Fibroblast of mammary gland (primary cell): ENCODE measurements at places on chromosomes 5 and 9.

GRCh38 chr5:50958852-50959457 is 292.5 kb downstream of the PARP8 start:
- peak; percentile 33 for DNase-seq

DNA sequence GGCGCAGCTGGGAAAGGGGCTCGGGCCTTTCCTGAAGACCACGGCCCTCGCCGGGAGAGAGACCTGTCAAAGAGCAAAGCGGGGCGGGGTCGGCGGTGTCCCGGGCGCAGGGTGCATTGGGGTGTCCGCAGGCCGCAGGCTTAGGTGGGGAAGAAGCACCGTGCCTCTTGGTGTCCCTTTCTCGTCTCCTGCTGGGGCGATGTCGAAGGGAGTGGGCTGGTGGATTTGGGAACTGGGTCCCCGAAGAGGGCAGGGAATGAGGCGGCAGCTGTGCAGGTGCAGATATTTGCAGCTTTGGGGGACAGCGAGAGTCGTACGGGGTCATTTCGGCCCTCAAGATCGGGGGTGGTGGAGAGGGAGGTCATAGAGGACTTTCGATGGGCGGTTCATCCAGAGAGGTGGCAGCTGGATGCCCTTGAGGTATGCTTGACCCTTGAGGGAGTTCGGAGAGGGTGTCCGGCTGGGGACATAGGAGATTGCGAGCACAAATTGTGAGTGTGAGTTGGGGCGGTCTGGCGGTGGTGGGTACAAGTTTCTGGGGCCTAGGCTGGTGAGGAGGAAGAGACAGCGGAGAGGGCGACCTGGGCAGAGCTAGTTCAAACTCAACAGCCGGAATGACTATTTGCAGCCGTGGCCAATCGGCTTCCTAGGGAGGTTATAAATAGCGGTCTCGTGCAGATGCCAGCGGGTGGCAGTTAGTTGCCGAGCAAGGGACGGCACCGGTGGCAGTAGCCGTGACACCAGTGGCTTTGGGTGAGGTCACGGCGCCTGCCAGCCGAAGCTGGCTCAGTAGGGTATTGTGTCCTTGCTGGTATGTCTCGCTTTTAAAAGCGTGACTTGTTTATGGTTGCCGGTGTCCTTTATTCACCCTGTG is 601 bp downstream of the NNT start:
- DNase-seq: peak; percentile 49

DNA sequence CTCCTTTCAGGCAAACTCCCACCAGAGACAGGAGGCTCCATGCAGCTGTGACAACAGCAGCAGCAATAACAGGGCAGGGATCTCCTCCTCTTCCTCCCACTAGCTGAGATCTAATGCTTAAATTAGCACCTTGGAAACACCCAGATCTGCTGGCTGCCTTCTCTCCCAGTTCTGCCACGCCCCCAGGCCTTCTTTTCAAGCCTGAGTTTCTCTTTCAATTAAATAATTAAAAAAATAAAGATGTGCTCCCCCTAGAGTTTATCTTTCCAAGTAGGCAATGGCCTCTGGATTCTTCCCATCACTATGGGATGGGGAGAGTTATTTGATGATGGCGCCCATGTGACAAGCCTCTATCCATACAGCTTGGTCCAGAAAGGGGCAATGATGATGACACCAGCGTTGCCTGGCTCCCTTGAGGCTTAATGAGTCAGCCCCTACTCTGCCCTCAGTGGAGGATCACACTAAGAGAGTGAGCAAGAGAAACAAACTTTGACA is 3.8 kb downstream of the FAM219A start:
- DNase-seq: peak; percentile 95

GRCh38 chr9:97470076-97470475 is 31.4 kb upstream of the TMOD1 start:
- no peak for DNase-seq

- no peak for DNase-seq
Observed at GRCh38 chr5:6302684-6303083, 75.7 kb downstream of the MED10 start.

DNA sequence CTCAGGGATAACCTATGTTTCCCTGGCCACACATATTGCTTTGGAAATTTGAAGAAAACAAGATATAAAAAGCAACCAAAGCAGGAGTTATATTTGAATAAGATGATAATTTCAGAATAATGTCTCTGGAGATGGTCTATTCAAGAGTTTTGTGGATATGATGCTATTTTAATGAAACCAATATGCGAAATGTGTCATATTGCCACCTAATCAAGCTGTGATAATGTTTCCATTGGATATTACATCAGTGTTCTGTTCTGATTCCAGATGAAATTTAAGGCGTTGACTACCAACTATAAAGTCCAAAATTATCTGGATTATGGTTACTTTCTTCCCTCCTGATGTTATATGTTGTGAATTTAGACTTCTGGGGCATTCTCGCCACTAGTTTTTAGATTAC is 27.6 kb upstream of the NUDT12 start:
- DNase-seq: no peak

DNA sequence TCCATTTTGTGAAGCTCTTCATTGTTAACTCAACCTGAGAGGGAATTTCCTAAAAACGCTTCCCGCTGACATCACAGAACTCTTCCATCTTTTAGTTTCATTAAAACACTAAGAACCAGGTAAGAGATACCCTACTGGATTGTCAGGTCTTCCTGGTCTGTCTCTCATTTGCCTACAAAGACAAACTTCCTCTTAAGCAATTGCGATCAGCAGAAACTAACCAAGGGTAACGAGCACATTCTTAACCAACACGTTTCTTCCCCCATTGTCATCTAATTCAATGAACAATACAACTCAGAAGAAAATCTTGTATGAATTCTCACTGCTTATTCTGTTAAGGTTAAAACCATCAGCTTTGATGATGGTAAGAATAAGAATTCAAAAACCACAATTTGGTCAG is 6.6 kb downstream of the FBXW11 start:
- no peak for DNase-seq

GRCh38 chr5:88878976-88879375 is 4.0 kb downstream of the MEF2C start:
- DNase-seq: peak; percentile 38

DNA sequence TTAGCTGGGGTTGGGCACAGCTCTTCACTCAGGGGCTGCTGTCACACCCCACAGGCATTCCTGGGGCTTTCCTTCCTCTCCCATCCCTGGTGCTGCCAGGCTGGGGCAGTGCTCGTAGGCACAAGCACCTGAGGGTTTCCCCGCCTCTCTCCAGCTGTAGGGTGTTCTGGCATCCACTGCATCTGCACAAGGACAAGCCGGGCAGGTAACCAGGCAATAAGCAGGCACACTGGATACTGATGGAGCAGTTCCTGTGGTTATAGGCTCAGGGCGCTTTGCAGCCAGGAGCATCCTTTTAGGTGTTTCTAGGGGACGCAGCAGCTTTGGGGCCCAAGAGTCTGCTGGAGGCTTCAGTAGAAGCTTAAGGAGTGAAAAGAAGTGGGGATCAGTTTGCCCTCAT is 56.8 kb downstream of the ARHGEF37 start:
- no peak for DNase-seq

- no peak for DNase-seq
Observed at GRCh38 chr5:136034984-136035383, 6.2 kb downstream of the TGFBI start.

DNA sequence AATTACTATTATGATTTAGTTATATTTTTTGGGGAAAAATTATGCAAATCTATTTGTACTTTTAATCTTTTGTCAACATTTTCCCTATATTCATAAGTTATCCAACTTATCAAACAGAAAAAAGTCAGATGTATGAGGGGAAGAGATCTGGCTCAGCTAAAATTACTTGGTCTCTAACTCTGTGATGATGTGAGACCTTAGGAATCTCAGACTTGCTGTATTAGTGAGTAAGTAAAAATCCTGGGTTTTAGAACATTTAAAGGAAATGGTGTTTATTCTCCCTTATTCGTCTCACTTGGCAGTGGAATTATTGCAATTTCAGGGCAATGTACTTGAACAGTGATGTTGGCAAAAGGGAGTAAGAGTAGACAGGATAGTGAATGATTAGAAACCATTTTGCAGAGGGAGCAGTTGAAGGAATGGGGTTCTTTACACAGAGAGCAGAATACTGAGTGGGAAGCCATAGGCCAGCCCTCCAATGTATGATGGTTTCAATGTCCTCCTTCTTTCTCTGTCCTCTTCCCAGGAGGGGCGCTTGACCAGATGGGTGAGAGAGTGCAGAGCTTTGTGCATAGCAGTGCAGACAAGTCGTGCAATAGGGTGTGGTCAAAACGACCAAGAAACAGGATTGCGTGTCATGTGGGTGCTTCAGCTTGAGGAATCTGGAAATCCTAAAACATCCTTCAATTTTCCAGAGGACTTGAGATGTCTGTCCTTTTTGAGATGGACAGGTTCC is 91.7 kb downstream of the TENT4A start:
- peak; percentile 28 for DNase-seq

- no peak for DNase-seq
Observed at GRCh38 chr9:112011051-112011620, 114.5 kb downstream of the UGCG start.

DNA sequence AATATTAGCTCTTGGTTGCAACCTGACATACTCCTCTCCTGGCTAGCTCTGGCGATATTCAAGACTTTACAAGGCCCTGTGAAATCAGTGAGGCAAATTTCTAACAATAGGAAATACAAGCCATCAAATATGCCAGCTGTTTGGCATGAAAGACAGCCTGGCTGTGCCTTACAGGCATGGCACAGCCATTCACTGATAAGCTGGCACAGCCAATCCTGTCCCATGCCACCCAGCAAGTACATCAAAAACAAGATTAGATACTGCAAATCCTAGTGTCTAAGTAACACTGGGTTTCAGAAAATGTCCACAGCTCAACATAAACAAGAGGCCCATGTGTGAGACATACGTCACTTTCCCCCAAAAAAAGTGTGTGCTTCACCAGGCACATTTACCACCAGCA is 1045.8 kb upstream of the DMAC1 start:
- no peak for DNase-seq

- no peak for DNase-seq
Observed at GRCh38 chr9:131263701-131264100, 12.6 kb downstream of the FAM78A start.

GRCh38 chr5:154713615-154714125 is 41.5 kb upstream of the LARP1 start:
- DNase-seq: no peak

DNA sequence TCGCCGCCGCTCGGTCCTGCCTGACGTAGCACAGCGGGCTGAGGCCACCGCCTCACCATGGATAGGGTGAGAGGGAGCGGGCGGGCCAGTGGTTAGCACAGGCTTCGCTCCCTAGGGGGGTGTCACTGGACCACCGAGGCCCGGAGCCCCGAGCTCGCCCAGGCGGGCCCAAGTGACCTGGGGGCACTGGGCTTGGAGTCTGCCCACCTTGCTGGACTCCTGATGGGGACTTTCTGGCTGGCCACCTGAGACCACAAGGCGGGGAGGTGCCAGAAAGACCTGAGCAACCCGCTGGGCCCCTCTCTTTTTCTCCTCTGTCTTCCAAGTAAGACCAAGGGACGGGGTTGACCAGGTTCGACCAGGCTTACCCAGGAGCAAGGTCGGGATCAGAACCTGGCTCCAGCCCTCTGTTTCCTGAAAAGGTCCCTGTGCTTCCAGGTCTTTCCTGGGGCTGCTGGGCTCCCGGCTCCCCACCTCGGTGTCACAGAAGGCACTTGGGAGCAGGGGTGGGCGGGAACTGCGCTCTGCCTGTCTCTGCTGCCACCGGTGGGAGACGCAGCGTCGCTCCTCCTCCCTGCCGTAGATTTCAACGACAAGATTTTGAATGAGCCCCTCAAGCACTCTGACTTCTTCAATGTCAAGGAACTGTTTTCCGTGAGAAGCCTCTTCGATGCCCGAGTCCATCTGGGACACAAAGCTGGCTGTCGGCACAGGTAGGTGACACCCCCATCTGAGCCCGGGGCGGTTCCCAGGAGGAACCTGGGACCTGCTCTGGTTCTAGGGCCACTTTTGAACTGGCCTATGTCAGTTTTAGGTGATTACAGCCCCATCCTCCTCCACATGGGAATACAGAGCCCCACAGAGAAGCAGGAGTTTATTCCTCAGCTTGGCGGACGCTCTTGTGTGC is 1.0 kb downstream of the MRPS2 start:
- DNase-seq: peak; percentile 58

DNA sequence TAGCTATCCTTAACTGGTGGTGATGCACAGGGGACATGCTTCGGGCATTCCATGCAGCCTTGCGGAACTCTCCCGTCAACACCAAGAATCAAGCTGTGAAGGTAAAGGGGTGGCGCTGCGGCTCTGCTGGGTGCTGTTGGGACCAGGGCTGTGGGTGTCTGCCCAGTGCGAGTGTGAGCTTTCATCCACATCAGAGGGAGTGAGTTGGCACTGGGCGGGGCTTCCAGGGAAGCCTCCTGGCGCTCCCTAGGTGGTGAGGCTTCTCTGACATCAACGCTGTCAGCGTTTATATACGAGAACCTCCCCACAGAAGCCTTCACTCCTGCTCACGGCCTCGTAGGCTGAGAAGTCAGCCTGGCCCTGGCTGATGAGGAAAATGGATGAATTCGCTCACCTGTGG is 11.7 kb downstream of the ARPC5L start:
- no peak for DNase-seq

GRCh38 chr9:76099516-76099915 is 209.0 kb downstream of the PCSK5 start:
- DNase-seq: no peak
